ENCODE measurements at places on chromosomes 3 and 15. TPM values are rescaled to one million over a fixed set of nuclear protein-coding genes. Genes with fewer than 3 reads are reported as not detected.

DNA sequence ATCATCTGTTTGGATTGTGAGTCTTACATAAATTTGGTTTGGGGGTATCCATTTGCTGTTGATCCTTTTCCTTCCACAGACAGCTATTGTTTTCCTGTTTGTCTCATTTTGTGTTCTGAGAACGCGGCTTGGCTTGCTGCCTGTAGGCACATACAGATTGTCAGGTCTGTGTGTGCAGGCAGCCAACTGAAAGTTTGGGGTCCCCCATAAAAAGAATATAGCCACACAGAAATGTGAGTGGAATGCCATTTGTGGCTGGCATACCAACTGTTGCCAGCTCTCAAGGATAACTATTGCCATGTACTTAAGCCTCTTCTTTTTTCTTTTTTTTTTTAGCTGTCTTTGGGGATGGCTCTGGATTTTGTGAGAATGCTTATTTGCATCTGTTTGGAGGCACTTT is 1308.0 kb downstream of the ROBO1 start:
- no peak for DNase-seq
- H3K4me1 ChIP-seq: no peaks in the 10 kb centered on the region
- H3K36me3 ChIP-seq: no peaks in the 10 kb centered on the region
- H3K27ac ChIP-seq: no peak overlapping the region
- H3K27me3 ChIP-seq: no peaks in the 10 kb centered on the region
- no peak overlapping the region for H3K4me3 ChIP-seq

The CADM2 gene
- total RNA-seq: 0.25 TPM

The GOLGA6B gene
- total RNA-seq: not detected

DNA sequence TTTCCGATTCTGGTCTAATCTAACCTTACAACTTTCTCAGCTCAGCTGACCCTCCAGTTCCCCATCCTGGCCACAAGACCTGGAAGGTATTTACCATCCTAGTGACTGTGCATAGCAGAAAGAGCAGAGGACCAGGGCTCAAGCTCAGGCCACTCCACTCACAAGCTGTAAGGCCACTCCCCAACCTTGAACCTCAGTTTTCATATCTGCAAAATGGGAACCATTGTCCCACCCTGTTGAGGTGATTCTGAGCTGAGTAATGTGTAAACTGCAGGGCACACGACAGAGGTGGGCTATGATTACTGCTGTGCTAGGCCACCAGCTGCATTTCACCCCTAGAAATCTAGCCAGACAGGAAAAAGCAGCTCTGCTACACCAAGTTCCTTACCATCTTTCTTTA is 21.7 kb downstream of the TMEM40 start:
- no peaks in the 10 kb centered on the region for H3K27me3 ChIP-seq
- DNase-seq: no peak
- no peaks in the 10 kb centered on the region for H3K36me3 ChIP-seq
- H3K27ac ChIP-seq: no peak overlapping the region
- H3K4me3 ChIP-seq: no peak overlapping the region

DNA sequence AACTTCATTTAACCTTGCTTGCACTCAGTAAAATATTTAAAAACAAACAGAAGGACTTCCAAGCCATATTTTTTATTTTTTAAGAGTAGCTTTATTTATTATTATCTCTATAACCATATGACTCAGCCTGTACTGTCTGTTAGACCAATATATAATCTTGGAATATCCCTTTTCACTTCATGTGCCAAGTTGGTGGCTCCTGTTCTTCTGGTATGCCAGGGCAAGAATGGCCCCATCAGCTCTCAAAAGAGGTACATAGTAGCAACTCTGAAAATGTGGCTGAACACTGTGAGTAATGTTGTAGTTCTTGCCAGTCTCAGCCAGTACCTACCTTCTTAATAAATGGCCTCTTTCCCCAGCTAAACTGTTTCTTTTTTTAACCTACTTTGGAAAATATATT is 257.0 kb upstream of the UBE2E1 start:
- H3K27me3 ChIP-seq: no peaks in the 10 kb centered on the region
- no peak for DNase-seq
- no peak overlapping the region for H3K4me3 ChIP-seq
- H3K4me1 ChIP-seq: no peaks in the 10 kb centered on the region
- H3K36me3 ChIP-seq: no peaks in the 10 kb centered on the region
- no peak overlapping the region for H3K27ac ChIP-seq

The CHAC1 gene
- 4.7 TPM for total RNA-seq

The CX3CR1 gene
- 4.4 TPM for total RNA-seq

DNA sequence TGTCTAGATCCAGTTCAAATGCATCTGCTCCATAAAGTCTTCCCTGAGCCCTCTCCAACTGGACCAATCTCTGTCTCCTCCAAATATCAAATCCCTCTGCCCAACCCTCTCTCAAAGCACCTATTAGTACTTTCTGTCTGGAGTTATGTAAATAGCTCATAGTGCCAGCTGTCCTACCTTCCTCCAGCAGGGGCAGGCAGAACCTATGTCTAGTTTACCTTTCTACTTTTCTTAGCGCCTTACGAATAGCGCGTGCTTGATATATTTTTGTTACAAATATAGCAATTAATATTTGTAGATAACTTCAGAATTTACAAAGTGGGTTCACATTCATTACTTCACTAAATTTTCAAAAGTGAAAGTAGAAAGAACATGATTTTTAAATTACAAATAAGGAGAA is 14.0 kb upstream of the CCDC80 start:
- no peak for DNase-seq
- H3K27me3 ChIP-seq: no peaks in the 10 kb centered on the region
- no peak overlapping the region for H3K4me3 ChIP-seq
- no peaks in the 10 kb centered on the region for H3K4me1 ChIP-seq
- H3K27ac ChIP-seq: no peak overlapping the region

GRCh38 chr3:106247902-106248684 is 379.3 kb upstream of the CBLB start:
- no peak overlapping the region for H3K4me3 ChIP-seq
- no peak for DNase-seq
- no peaks in the 10 kb centered on the region for H3K27me3 ChIP-seq
- H3K27ac ChIP-seq: no peak overlapping the region

DNA sequence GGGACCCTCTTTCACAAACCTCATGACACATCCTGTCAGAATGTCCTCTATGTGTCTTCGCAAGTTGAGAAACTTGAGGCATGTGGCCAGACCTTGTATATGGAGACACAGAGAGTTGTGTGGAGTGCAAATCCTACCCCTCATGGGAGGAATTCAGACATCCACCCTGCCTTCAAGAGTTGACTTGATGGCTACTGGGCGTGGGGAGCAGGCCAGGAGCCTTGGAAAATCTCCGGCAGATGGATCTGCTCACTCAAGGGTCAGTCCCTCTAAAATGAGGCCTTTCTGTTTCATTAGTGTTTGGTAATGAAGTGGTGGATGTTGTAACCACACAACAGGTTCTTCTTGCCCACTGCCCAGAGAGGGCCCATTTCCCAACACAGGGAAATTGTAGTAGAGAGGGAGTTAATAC is 79.0 kb downstream of the ASB7 start:
- H3K4me1 ChIP-seq: no peaks in the 10 kb centered on the region
- H3K27ac ChIP-seq: no peak overlapping the region
- no peaks in the 10 kb centered on the region for H3K27me3 ChIP-seq
- H3K36me3 ChIP-seq: no peaks in the 10 kb centered on the region
- no peak overlapping the region for H3K4me3 ChIP-seq
- DNase-seq: no peak

DNA sequence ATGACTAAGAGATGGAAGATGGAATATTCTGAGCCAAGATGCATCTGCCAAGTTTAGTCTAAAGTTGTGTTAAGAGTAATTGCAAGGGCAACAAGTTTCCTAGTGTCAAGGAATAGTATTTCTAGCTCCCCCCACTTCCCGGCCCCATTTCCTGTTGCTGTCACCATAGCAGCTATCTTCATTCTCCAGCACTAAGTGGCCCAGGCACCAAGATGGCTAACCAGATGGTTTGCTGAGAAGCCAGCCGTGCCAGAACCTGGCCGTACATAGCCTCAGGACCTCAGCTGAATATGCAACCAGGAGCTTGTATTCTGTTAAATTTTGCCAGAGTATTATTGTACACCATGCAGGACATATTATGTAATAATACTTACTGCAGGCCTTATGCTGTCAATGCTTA is 108.8 kb upstream of the UMPS start:
- no peak for DNase-seq
- H3K4me1 ChIP-seq: no peaks in the 10 kb centered on the region
- H3K27me3 ChIP-seq: no peaks in the 10 kb centered on the region
- no peaks in the 10 kb centered on the region for H3K36me3 ChIP-seq
- H3K27ac ChIP-seq: no peak overlapping the region

GRCh38 chr3:89847955-89848354 is 740.5 kb downstream of the EPHA3 start:
- H3K27ac ChIP-seq: no peak overlapping the region
- H3K36me3 ChIP-seq: no peaks in the 10 kb centered on the region
- no peak overlapping the region for H3K4me3 ChIP-seq

DNA sequence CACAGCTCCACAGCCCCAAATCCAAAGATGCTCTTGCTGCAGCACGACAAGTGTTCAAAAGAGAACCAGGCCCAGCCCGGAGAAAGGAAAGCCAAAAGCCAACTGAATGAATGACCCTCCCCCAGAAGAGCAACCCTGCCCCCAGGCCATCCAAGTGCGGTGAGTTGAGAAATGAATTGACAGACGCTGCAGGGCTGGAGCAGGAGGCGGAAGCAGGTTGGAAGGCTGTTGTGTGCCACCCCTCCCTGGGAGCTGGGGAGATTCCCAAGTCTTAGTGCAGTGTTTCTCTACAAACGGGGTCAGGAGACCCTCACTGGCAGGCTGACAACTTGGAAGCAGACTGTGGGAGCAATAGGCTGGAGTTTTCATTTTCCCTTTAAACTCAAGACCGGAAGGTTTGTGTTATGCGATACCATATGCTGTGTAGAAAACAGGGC is 3.5 kb upstream of the SPTBN5 start:
- peaks cover 17% of the 10 kb centered on the region for H3K4me1 ChIP-seq
- H3K27me3 ChIP-seq: no peaks in the 10 kb centered on the region
- no peaks in the 10 kb centered on the region for H3K36me3 ChIP-seq
- no peak for DNase-seq
- no peak overlapping the region for H3K4me3 ChIP-seq

DNA sequence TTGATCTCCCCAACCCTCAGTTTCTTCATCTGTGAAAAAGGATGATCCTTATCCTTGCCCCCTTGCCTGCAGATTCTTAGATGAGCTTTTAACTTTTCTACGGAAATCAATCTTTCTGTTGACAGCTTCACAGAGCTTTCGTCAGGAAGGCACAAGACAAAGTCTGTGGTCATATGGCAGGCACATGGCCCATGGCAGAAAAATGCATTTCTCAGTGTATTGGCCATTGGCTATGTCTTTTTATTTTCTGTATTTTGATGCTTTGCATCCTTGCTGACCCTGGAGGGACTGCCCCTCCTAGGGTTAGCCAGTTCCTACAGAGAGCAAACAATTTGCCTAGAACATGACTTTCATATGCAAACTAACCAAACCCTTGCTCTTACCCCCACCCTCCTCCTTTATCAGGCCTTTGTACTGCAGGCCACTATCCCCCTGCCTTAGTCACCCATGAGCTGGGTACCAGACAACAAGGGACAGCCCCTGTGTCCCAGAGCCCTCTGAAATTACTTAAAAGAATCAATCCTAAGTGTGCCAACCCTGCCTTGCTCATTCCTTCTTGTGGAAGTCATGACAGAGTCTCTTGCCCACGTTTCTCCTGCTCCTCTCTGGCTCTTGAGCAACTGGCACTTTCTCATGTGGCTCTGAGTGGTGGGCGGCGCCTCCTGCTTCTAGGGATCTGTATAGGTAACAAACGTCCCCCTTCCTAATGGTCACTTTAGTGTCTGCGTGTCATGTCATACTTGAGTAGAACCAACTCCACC is 24.1 kb upstream of the NOX5 start:
- no peaks in the 10 kb centered on the region for H3K36me3 ChIP-seq
- no peaks in the 10 kb centered on the region for H3K4me1 ChIP-seq
- H3K27ac ChIP-seq: no peak overlapping the region
- no peak overlapping the region for H3K4me3 ChIP-seq
- no peak for DNase-seq
- H3K27me3 ChIP-seq: no peaks in the 10 kb centered on the region

GRCh38 chr3:5531741-5532290 is 344.3 kb downstream of the EDEM1 start:
- H3K4me3 ChIP-seq: no peak overlapping the region
- H3K36me3 ChIP-seq: no peaks in the 10 kb centered on the region
- no peaks in the 10 kb centered on the region for H3K27me3 ChIP-seq
- H3K27ac ChIP-seq: no peak overlapping the region
- no peak for DNase-seq

GRCh38 chr3:177906126-177906511 is 630.1 kb upstream of the KCNMB2 start:
- peak overlapping the region; percentile 89 for H3K27ac ChIP-seq
- peaks cover 18% of the 10 kb centered on the region for H3K4me1 ChIP-seq
- H3K36me3 ChIP-seq: no peaks in the 10 kb centered on the region
- no peaks in the 10 kb centered on the region for H3K27me3 ChIP-seq
- no peak overlapping the region for H3K4me3 ChIP-seq
- DNase-seq: no peak

The FSTL1 gene
- total RNA-seq: 193 TPM

- no peak overlapping the region for H3K27ac ChIP-seq
- H3K4me3 ChIP-seq: no peak overlapping the region
- H3K36me3 ChIP-seq: no peaks in the 10 kb centered on the region
- DNase-seq: no peak
- no peaks in the 10 kb centered on the region for H3K27me3 ChIP-seq
- H3K4me1 ChIP-seq: no peaks in the 10 kb centered on the region
Observed at GRCh38 chr15:61421938-61422337, 192.8 kb upstream of the RORA start.

DNA sequence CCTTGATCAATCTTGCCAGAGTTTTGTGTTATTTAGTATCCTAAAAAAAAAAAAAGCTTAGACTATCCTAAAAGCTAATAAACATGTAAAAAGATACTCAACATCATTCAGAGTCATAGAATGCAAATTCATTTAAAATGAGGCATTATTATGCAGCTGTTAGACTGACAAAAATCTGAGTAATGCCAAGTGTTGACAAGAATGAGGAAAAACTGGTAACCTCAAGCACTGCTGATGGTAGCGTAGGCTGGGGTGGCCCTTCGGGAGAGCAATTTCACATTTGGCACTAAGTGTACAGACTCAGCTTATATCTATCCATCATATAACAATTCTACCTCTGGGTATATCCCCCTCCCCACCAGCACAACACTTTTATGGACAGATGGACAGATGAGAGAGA is 280.4 kb downstream of the RAP2B start:
- no peaks in the 10 kb centered on the region for H3K27me3 ChIP-seq
- H3K4me1 ChIP-seq: no peaks in the 10 kb centered on the region
- H3K36me3 ChIP-seq: no peaks in the 10 kb centered on the region
- no peak for DNase-seq

DNA sequence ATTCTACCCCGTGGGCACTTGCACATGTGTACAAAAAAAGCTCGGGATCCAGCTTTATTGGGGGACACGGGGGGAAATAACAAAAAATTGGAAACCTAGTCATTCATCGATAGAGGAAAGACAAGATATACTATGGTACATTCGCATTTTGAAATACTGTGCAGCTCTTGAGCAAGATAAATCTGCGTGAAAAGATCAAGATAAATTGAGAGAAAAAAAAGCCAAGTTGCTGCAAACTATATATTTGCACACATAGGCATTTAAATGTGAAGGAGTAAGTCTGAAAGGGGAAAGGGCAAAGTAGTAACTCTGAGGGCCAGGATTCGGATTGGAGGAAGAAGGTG is 620 bp upstream of the UBR1 start:
- no peaks in the 10 kb centered on the region for H3K36me3 ChIP-seq
- H3K27ac ChIP-seq: peak overlapping the region; percentile 91
- peak overlapping the region; percentile 85 for H3K4me3 ChIP-seq
- peaks cover 4% of the 10 kb centered on the region for H3K4me1 ChIP-seq

- no peak overlapping the region for H3K27ac ChIP-seq
- no peak overlapping the region for H3K4me3 ChIP-seq
- H3K27me3 ChIP-seq: no peaks in the 10 kb centered on the region
- H3K36me3 ChIP-seq: no peaks in the 10 kb centered on the region
- H3K4me1 ChIP-seq: peaks cover 4% of the 10 kb centered on the region
Observed at GRCh38 chr3:46070595-46071093, 43.4 kb upstream of the XCR1 start.

Data from kidney (tissue), 22 donors.